Cardiac fibroblast (primary cell): ENCODE measurements at places on chromosomes 12 and 14.

GRCh38 chr12:132610866-132611602 is 652 bp upstream of the LRCOL1 start:
- DNase-seq = no peak

DNA sequence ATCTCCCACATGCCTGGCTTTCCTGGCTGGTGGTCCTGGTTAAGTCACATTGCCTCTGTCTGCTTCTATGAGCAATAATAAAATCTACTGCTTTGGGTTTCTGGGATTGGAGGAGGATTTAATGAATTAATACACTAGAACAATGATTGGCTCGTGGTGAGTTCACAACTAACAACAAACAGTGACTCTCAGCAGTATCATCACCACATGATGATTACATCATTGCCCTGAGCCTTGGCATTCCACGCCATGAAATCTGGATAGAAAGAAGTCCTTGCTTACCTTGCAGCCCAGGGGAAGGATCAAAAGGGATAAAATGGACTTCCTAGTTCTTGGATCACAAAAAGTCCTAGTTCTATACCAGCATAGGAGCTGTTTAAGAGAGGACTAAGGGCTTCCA is 1069.0 kb downstream of the VRK1 start:
- DNase-seq = no peak

DNA sequence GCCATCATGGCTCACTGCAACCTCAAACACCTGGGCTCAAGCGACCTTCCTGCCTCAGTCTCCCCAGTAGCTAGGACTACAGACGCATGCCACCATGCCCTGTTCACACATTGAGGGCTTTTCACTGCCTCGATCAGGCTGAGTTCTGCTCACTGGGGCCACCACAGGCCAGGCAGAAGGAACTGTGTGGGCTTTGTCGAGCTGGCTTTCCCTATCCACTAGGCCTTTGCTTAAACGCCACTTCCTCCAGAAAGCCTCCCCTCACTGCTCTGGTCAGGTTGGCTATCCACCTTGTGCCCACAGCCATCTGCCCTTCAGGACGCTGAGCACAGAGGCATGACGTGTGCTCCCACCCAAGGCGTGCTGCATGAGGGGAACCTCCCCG is 45.2 kb downstream of the MLXIP start:
- no peak for DNase-seq

DNA sequence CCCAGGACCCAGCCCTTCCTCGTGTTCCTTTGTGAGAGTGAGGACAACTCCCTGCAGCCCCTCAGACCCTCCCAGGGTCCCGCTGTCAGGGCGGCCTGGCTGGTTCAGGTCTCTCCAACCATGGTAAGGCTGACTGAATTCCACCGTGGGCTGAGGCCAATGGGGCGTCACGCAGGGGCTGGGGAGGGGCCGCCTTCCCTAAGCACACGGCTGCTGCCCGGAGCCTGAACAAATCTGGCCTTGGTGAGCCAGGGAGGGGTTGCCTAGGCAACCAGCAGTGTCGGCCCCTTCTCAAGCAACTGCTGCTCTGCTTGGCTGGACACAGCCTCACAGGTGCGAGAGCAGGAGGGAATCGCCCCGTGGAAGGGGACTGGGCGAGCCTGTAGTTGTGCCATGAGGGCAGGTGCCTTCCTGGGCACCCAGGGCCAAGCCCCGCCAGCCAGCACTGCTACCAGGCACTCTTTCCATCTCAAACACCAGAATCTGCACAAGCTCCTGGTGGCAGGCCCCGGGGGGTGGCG is 37.0 kb upstream of the GALNT9 start:
- DNase-seq = no peak

GRCh38 chr12:66709893-66710292 is 31.0 kb upstream of the GRIP1 start:
- no peak for DNase-seq

DNA sequence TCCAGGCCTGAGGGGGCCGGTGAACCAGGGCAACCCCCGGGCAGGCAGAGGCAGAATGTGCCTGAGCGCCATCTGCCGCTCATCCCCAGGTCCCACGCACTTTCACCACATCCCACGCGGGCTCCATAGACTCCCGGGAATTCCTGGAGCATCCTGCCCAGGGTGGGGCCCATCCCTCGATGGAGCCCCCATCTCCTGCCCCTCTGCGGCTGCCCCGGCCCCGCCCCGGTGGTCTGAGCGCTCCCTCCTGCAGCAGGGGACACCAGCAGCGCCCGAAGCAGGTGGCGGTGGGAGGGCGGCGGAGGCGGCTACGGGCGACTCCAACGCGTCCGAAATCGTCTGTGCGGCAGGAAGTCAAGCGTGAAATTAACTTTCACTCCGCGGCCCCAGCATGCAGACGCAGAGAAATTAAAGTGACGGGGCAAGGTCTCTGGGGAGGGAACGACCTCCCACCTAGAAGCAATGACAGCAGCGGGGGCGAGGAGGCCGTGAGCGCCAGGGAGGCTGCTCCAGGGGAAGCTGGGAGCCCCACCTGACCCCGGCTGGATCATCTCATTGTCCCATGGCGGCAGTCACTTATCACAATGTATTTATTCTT is 122.2 kb downstream of the NCOR2 start:
- no peak for DNase-seq

- DNase-seq = no peak
Observed at GRCh38 chr12:94561943-94562411, 88.4 kb downstream of the TMCC3 start.

DNA sequence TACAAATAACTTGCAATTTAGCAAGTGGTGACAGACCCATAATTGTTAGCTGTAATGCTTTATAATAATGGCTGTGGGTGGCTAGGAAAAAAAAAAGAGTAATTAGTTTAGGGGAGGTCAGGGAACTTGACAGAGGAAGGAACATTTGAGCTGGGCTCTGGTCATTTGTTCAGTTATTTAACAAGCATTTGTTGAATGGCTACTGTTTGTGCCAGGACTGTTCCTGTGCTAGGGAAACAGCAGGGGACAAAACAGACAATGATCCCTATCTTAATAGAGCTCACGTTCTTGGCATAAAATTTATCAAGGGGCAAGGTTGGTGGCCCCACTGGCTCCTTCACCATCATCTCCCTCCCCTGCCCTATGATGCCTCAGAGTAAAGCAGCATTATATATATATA is 18.5 kb downstream of the CHST11 start:
- no peak for DNase-seq

- DNase-seq = no peak
Observed at GRCh38 chr12:67333649-67334048, 64.5 kb downstream of the CAND1 start.

GRCh38 chr14:21978184-21978998 is 304.8 kb upstream of the OR4E1 start:
- DNase-seq = peak; percentile 21

- DNase-seq = no peak
Observed at GRCh38 chr12:124045671-124046455, 72.8 kb downstream of the ZNF664 start.

GRCh38 chr14:26841920-26842741 is 244.3 kb upstream of the NOVA1 start:
- peak; percentile 99 for DNase-seq

DNA sequence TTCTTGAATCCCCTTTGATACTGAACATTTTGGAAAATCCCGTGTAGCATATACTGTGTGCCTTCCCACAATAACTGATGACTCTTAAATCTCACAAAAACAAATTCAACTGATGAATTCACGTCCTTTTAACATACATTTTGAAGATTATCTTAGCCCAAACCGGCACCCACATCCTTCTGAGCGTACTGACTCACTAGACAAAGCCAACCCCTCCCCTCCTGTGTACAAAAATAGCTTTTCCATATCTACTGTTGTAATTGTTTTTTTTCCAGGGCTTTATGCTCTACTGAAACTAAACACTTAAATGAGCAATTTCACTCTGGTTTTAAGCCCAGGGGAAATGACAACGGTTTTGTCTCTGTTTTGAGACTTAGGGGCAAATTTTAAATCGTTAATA is 109.4 kb upstream of the ATF7IP start:
- peak; percentile 77 for DNase-seq

DNA sequence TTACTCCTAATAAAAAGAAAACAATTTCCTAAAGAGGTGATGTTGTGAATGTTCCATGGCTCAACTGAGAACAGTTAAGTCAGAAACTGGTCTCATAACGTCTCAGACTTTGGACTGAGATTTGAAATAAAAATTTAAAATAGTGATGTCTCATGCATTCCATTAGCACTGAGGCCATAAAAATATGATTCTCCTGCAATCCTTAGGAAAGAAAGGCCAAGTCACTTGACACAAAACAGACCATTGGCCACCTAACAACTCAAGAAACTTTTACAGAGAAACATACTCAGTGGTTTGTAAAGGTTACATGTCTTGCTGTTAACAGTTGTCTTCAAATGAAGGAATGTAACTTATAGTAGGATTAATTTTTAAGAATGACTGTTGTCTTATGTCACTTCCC is 58.1 kb downstream of the STAB2 start:
- DNase-seq = peak; percentile 19

DNA sequence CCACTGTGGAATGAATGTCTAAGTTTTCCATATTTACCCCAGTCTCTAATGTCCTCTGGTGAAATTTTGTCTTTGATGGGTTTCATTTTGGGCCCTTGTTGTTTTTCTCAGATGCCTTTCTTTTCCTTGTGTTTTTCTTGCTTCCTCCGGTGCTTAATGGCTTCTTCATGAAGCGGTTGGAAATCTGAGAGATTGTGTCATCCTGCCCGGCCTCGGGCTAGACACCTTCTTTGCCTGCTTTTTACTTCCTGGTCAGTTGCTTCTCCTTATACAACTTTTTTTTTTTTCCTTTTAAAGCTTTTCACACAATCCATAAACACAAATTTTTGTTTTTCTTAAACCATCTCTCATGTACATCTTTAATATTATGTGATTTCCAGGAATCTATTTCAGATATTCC is 7.1 kb downstream of the ETV6 start:
- DNase-seq = no peak

DNA sequence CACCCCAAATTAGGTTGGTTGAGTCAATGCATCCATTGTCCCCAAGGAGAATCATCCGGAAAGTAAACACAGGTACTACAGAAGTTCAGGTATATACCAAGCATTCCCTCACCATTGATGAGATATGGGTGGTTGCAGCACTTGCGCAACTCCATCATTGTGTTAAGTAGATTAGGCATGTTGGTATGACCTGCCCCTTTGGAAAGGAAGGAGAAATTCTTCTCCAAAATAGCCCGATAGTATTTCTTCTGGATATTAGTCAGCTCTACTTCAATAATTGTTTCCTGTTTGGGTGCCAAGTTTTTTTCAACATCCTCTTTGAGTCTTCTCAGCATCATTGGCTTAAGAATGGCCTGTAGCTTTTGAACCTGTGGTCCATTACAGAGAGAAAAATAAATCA is 21.3 kb upstream of the SUPT16H start:
- DNase-seq = peak; percentile 63

GRCh38 chr12:48165089-48165981 is 8.0 kb upstream of the ASB8 start:
- DNase-seq = peak; percentile 76

DNA sequence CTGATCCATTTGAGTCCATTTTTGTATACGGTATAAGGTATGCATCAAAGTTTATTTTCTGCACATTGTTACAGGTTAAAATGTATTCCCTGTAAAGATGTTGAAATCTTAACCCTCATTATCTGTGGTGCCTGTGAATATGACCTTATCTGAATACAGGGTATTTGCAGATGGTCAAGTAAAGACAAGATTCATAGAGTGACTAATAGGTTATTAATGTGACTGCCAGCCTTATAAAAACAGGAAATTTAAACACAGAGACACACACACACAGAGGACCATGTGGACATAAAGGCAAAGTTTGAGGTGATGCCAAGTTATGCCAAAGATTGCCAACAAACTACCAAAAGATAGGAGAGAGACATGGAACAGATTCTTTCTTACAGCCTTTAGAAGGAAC is 347.2 kb upstream of the DCN start:
- DNase-seq = peak; percentile 2

DNA sequence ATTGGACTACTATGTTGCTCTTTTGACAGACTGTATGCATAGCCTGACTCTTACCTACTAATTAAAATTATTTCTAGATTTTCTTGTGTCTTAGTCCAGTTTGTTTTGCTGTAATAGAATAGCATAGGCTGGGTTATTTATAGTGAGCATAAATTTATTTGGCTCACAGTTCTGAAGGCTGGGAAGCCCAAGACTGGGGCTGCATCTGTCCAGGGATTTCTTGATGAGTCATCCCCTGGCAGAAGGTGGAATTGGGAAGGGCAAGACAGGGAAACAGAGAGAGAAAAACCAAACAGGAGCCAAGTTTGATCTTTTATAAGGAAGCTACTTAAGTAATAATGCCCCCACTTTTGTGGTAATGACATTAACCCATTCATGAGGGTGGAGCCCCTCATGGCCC is 759.2 kb upstream of the LRFN5 start:
- no peak for DNase-seq

- no peak for DNase-seq
Observed at GRCh38 chr14:68264260-68264569, 444.6 kb downstream of the RAD51B start.

GRCh38 chr12:88896958-88897357 is 316.7 kb upstream of the KITLG start:
- DNase-seq = peak; percentile 45

- no peak for DNase-seq
Observed at GRCh38 chr14:51828017-51828797, 32.2 kb upstream of the GNG2 start.

DNA sequence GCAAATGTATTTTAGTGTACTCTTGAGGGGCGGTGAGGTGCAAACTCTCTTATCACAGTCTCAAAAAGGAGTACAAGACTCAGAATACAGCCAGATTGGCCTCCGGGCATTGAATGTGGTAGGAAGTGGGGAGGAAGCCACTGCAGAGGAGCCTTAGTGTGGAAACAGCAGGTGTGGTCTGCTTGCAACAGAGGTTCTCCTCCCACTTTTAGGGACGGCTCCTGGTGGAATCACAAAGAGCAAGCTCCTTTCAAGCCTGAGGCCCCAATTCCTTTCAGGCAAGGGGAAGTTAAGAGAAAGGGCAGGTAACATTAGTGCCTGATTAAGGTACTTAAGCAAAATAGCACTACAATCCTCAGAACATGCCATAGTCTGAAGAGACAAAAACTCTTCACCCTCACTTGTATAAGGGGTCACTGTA is 23.7 kb upstream of the SLC2A3 start:
- DNase-seq = peak; percentile 9

- DNase-seq = no peak
Observed at GRCh38 chr14:36442824-36443241, 77.2 kb downstream of the NKX2-1 start.

GRCh38 chr14:104527857-104528459 is 51.6 kb upstream of the C14orf180 start:
- no peak for DNase-seq

- DNase-seq = no peak
Observed at GRCh38 chr12:129854591-129854990, 49.2 kb downstream of the TMEM132D start.

- DNase-seq = no peak
Observed at GRCh38 chr12:24527102-24527501, 421.8 kb downstream of the BCAT1 start.

DNA sequence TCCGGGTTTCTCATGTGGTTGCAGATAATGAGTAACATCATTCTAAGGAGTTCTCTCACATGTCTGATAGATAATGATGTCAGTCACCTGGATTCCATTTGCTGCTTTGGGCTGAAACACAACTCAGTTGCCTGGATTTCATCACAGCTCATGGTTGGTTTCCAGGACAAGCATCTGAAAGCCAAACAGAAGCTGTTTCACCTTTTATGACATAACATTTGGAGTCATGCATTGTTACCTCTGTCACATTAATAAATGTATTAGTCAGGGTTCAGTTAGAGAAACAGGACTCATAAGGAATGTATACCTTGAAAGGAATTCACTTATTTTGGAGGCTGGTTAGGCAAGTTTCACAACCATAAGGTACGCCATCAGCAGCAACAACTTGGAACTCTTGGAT is 251.9 kb upstream of the ATXN7L3B start:
- no peak for DNase-seq
